ENCODE measurements at places on chromosomes 12 and 14.

- DNase-seq = peak; percentile 10
These were observed 21.2 kb downstream of the TDG start for GRCh38 chr12:103986829-103987228.

- DNase-seq = peak; percentile 56
These were observed 1.2 kb downstream of the SRSF9 start for GRCh38 chr12:120468325-120468820.

DNA sequence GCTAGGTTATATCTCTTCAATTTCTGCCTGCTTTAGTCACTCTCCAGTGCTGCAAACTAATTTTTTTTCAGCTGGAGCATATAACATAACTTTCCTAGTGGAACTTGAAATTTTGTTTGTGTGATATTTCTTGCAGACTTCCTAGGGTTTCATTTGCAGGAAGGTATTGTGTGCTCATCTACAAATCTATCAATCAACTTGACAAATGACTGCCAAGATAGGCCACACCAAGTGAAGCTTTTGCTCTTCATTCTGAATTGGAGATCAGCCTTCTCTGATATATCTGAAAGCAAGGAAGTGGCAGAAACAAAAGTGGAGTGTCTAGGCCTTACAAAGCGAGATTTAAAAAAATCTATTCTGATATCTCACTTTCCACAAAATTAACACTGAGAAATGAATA is 551.1 kb upstream of the LRFN5 start:
- no peak for DNase-seq

GRCh38 chr12:33432992-33433391 is 6.6 kb downstream of the SYT10 start:
- DNase-seq = no peak

GRCh38 chr14:94412671-94413638 is 24.6 kb upstream of the SERPINA1 start:
- DNase-seq = no peak

- DNase-seq = no peak
These were observed 820.7 kb upstream of the FBXO33 start for GRCh38 chr14:40252817-40253447.

DNA sequence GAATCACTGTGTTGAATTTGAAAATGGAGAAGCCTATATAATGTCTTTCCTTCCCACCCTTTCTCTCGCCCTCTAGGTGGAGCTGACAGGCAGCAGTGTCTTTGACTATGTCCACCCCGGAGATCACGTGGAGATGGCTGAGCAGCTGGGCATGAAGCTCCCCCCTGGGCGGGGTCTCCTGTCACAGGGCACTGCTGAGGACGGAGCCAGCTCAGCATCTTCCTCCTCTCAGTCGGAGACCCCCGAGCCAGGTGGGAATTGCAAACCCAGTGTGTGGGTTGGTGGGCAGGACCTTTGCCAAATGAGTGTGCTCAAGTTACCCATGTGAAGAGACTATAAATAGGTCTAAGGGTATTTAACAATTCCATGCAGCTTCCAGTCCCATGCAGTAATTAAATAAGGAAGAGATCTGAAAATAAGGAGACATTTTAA is 274.7 kb downstream of the EGLN3 start:
- peak; percentile 22 for DNase-seq

- DNase-seq = peak; percentile 72
These were observed 398.2 kb upstream of the PDE3A start for GRCh38 chr12:19970116-19970515.

DNA sequence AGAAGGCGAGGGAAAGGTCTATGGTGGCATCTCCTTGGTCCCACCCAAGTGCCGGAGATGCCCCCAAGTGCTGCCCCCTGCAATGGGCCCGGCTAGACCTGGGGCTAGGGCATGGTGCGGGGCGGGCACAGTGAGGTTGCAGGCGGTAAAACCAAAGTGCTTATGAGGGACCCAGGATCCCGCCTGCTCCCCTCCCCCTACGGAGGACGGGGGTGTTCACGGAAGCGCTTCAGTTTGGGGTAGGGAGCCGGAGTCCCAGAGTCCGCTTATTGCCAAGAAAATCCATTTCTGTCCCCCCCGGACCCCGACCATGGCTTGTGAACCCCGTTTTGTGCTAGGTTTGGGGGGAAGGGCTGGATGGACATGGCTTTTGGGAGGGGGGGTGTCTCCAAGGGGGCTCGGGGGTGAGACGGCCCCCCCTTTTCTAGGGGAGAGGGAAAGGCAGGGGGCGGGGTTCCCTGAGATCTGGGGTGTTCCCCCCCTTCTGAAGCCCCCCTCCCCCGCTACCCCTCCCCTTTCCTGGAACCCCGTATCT is 5.4 kb upstream of the GPR84 start:
- no peak for DNase-seq

- peak; percentile 95 for DNase-seq
These were observed 83.2 kb upstream of the HMGA2 start for GRCh38 chr12:65740873-65741600.

DNA sequence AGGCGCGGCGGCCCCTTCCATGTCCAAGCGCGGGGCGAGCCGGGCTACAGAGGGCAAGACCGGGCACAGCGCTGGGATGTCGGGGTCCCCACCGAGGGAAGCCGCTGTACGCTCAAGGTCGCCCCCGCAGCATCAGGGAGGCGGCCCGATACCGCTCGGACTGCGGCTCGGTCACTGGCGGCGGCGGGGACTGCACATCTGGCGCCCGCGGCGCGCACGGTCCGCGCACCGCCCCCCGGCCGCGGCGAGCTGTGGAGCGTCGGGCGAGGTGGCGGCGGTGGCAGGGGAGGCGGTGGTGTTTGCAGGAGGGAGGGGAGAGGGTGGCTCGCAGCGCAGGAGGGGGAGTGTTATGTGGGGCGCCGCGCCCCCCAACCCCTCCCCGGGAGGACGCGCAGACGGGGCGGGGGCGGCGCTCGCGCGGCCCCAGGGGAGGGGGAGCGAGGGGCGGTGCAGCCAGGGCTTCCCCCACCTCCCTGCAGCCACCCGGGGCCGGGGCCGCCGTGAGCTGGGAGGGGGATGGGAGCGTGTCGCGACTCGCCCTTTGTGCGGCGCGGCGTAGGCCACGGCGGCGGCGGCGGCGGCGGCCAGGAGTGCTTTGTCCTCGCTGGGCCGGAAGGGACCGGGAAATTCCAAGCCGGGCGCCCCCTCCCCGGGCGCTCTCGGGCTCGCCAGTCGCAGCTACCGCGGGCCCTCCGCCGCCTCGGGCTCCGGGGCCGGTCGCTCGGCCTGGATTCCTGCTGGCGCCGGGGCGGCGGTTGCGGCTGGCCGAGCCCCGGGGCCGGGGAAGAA is at the start of gene NUAK1:
Gene NUAK1 (minus strand): TSS at position 322 of the 789 bp plus-strand sequence. CDS start 301 bp downstream, at position 21.
- DNase-seq = peak; percentile 93

- DNase-seq = peak; percentile 33
These were observed 67.1 kb upstream of the DCN start for GRCh38 chr12:91249518-91250272.

DNA sequence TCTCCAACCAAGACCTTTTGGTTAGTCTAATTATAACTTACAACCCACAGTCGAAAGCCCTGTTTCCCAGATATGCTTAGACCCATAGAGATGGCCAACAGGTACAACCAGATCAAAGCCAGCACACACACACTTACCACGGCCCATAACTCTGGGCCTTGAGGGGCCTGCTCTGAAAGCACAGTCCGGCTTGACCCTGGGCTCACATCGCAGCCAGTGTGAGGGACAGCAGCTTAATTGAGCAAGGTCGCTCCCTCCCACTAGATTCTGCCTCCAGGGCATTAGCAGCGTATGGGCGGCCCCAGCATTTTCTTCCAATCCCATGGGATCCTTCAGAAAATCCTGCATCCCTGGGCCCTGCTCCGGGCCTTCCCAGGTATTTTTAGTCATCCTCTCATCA is 157.4 kb upstream of the FKBP4 start:
- no peak for DNase-seq

GRCh38 chr12:70354787-70355186 is 11.3 kb upstream of the KCNMB4 start:
- peak; percentile 3 for DNase-seq

DNA sequence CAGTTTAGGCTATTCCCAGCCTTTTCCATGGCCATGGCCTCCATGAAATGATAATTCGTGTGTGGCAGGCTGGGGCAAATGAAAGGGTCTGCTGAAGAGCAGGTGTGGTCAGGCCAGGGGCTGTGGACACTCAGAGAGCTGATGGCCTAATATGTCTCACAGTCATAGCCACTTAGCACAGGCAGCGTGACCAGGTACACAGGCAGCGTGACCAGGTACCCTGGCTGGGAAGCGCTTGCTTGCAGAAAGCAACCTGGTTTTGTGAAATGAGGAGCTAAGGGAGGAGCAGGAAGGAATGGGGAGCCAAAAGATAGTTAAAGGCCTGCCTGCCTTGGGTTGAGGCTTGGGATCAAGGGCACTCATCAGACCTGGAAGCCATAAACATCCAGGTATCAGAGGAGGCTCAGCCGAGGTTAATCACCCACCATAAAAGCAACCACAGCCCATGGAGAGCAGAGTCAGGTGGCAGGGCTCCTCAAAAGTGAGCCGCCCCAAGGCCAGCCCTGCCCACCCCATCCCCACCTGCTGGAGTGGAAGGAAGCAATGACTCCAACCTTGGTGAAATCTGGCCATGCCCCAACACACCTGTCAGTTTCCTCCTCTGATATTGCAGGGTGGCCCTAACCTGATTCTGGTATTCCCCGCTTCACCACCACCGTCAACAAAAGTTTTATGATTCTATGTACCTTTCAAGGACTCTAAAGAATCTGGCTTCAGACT is 8.0 kb upstream of the KRT8 start:
- no peak for DNase-seq

DNA sequence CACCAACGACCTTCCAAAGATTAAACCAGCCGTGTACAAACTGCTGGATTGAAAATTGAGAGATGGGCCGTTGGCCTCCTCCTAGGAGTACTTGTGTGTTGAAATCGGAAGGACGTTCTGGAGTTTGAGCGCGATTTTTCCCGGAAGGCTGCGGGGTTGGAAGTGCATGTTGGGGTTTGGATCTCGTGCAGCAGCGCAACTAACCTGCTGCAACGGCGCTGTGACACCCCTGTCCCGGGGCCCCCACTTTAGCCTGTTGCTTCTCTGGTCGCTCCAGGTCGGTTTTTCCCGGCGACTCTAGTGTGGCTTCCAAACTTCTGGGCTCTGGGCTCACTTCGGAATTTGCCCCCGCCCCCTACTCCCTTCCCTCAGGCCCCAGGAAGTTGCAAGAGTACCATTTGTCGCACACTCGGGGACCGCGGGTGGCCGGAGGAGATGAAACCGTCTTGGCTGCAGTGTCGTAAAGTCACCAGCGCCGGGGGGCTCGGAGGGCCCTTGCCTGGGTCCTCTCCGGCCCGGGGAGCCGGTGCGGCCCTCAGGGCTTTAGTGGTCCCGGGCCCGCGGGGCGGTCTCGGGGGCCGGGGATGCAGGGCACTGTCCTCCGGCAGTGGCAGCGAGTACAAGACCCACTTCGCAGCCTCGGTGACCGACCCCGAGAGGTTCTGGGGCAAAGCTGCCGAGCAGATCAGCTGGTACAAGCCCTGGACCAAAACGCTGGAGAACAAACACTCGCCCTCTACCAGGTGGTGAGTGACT is at the start of gene ACSS3:
Gene ACSS3 (plus strand): TSS at position 394 of the 756 bp plus-strand sequence. CDS start 42 bp downstream, at position 436.
- peak; percentile 37 for DNase-seq

- DNase-seq = no peak
These were observed 23.9 kb upstream of the C14orf180 start for GRCh38 chr14:104555430-104556255.

- DNase-seq = no peak
These were observed 46.2 kb downstream of the RPH3A start for GRCh38 chr12:112837629-112838197.

- peak; percentile 97 for DNase-seq
These were observed 625 bp upstream of the ARHGAP5 start for GRCh38 chr14:32076278-32077080.

DNA sequence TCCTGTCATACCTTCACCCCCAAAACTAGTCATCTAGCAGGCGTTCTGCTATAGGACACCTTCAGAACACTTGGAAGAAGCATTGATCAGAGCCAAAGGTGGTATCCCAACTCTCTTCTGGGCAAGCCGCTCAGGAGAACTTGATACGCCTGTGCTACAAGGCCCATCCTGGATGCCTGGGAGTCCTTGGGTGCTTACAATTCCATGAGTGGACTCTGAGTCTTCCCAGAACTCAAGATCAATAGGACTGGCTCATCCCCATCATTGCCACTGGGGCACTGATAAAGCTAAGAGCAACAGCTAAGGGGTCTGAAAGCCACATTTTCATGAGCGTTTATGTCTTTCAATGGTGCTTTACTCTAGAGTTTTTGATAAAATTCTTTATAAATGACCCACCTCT is 1.9 kb downstream of the SPTB start:
- DNase-seq = no peak

DNA sequence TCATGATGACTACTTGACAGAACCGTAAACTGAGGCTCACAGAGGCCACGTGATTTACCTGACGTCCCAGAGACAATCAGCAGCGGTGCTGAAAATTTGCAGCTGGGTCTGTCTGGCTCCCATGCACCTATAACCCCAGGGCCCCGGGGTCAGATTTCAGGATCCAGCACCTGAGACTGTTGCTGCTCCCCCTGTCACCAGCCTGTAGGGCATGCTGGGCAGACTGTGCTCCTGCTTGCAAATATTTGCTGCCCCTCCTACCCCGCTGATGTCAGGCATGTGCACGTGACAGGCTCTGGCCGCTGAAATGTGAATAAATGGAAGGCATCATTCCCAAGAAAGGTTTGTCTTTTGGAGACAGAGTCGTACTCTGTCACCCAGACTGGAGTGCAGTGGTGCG is 6.0 kb downstream of the MMAB start:
- DNase-seq = no peak

DNA sequence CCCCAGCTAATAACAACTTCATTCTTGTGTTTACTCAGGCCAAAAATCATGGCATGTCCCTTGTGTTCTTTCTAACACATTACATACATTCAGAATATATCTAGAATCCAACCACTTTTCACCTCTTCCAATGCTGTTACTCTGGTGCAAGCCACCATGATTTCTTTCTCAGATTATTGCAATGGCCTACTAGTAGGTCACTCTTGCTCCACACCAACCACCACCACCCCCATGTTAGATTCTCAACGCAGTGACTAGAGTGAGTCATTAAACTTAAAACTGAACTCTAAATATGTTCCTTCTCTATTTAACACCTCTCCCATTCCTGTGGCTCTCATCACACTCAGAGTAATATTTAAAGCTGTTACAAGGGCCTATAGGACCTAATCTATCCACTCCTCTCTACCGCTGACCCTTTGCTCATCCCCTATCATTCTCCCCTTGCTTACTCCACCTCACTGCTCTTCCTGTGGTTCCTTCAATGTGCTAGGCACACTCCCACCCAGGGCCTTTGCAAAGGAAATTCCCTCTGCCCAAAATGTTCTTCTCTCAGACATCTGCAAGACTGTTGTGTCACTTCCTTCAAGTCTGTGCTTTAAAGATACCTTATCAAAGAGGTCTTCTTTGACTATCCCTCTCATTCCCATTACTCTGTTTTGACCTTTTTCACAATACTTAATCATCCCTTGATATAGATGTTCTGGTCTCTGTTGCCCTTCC is 6.6 kb downstream of the RTN1 start:
- no peak for DNase-seq

DNA sequence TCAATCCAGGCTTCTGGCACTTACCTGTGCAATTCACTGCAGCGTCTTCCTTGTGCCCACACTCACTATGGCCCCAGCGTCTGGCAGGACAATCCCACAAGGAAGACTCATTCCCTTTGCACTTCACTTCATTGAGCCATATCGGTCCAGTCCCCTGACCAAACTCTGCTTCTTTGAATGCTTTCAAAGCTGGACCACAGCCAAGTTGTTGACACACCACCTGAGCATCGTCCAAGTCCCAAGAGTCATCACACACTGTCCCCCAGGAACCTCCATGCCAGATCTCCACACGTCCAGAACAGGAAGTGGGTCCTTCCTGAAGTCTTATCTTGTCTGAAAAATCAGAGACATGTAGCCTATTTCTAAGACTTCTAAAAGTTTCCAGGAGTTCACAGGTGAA is 20.2 kb downstream of the CD163 start:
- DNase-seq = no peak

GRCh38 chr12:113075137-113075683 is 18.7 kb downstream of the DTX1 start:
- no peak for DNase-seq
